ENCODE measurements at places on chromosomes 16 and 17. TPM values are rescaled to one million over a fixed set of nuclear protein-coding genes. Genes with fewer than 3 reads are reported as not detected.

ADAD2 gene
- not detected for total RNA-seq

TNK1 gene
- total RNA-seq = 1.3 TPM

CLEC19A gene
- 0.17 TPM for total RNA-seq

ZPBP2 gene
- total RNA-seq = not detected

LGALS3BP gene
- 80.3 TPM for total RNA-seq

MMP2 gene
- 13.8 TPM for total RNA-seq

HCRT gene
- total RNA-seq = not detected

TMC5 gene
- total RNA-seq = 8.0 TPM

CDRT15L2 gene
- not detected for total RNA-seq

RNF222 gene
- total RNA-seq = not detected

CCL2 gene
- 69.5 TPM for total RNA-seq

TELO2 gene
- total RNA-seq = 43.6 TPM

GPR142 gene
- total RNA-seq = not detected

DDX28 gene
- total RNA-seq = 19.6 TPM

CLEC3A gene
- not detected for total RNA-seq
